NCI-H1436 treated with DMSO at 0.1 percent for 48 hours (cell line): ENCODE measurements at places on chromosomes 1 and 21.
A peak's percentile ranks its signal among the peaks of the same experiment; 100 is the strongest.

DNA sequence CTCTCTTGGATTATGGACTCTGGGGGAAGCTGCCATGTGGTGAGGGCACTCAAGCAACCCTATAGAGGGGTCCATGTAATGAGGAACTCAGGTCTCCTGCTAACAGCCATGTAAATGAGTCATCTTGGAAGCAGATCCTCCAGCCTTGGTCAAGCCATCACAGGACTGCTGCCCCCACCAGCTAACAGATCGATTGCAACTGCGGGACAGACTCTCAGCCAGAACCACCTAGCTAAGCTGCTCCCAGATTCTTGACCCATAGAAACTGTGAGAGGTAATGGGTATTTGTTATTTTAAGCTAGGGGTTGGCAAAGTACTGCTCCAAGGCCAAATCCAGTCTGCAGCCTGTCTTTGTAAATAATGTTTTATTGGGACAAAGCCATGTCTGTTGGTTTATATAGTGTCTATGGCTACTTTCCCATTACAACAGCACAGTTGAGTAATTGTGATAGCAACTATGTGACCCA is 27.6 kb upstream of the MAP3K7CL start:
- DNase-seq, result no peak

- DNase-seq, result no peak
These were observed 54.7 kb downstream of the APP start for GRCh38 chr21:26115899-26116298.

GRCh38 chr1:77282187-77282865 is 507 bp downstream of the AK5 start:
- DNase-seq, result no peak

GRCh38 chr1:4733446-4734177 is 79.2 kb downstream of the AJAP1 start:
- no peak for DNase-seq

GRCh38 chr1:171868217-171868803 is 27.0 kb downstream of the DNM3 start:
- no peak for DNase-seq

GRCh38 chr1:109204484-109204883 is 9.2 kb upstream of the SARS1 start:
- DNase-seq, result no peak

GRCh38 chr1:57079454-57080157 is 113.8 kb upstream of the C8B start:
- DNase-seq, result no peak

GRCh38 chr1:56190806-56191365 is 388.5 kb downstream of the PLPP3 start:
- DNase-seq, result no peak

GRCh38 chr1:94697839-94698238 is 122.3 kb upstream of the SLC44A3 start:
- DNase-seq, result peak; percentile 69

- DNase-seq, result no peak
These were observed 118.9 kb downstream of the ATF6 start for GRCh38 chr1:161885003-161885402.

- no peak for DNase-seq
These were observed 140.7 kb upstream of the SPAG17 start for GRCh38 chr1:118325550-118326225.

DNA sequence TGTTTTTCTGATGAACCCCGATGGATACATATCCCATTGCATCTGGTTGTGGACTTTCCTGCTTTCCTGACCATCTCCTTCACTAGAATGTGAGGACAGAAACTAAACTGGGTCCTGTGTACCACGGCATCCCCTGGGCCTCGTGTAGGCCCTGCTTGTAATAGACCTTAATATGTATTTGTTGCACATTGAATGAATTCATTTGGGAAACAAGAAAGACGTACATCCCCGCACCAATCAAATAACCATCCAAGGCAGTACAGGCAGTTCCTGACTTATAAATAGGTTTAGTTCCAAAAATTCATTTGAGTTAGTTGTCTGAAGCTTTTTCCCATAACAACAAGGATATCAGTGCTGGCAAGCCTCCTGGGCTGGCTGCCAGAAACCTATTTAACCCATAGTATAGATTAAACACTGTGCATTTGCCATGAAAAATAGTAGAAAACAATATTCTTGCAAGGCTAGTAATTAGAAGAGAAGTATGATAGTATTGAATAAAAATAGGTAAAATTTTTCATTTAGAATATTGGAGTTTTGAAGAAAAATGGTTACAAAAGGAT is 81.8 kb upstream of the CD34 start:
- no peak for DNase-seq

GRCh38 chr1:218476385-218476784 is 131.2 kb downstream of the TGFB2 start:
- no peak for DNase-seq

- DNase-seq, result no peak
These were observed 6.8 kb upstream of the AKR1A1 start for GRCh38 chr1:45543581-45544417.

- DNase-seq, result no peak
These were observed 101.3 kb upstream of the SLC25A33 start for GRCh38 chr1:9437961-9438430.

GRCh38 chr1:205287767-205288559 is 33.6 kb downstream of the NUAK2 start:
- no peak for DNase-seq
